ENCODE measurements at places on chromosomes 5 and 9. TPM values are rescaled to one million over a fixed set of nuclear protein-coding genes. Genes with fewer than 3 reads are reported as not detected.

GRCh38 chr9:27561685-27562084 is 11.6 kb downstream of the C9orf72 start:
- H3K4me3 ChIP-seq = no peak overlapping the region
- no peaks in the 10 kb centered on the region for H3K27me3 ChIP-seq
- no peak for DNase-seq

- DNase-seq = no peak
- H3K27ac ChIP-seq = no peak overlapping the region
- no peak overlapping the region for H3K4me3 ChIP-seq
- H3K36me3 ChIP-seq = no peaks in the 10 kb centered on the region
These were observed 272.2 kb downstream of the BNC2 start for GRCh38 chr9:16598316-16598715.

DNA sequence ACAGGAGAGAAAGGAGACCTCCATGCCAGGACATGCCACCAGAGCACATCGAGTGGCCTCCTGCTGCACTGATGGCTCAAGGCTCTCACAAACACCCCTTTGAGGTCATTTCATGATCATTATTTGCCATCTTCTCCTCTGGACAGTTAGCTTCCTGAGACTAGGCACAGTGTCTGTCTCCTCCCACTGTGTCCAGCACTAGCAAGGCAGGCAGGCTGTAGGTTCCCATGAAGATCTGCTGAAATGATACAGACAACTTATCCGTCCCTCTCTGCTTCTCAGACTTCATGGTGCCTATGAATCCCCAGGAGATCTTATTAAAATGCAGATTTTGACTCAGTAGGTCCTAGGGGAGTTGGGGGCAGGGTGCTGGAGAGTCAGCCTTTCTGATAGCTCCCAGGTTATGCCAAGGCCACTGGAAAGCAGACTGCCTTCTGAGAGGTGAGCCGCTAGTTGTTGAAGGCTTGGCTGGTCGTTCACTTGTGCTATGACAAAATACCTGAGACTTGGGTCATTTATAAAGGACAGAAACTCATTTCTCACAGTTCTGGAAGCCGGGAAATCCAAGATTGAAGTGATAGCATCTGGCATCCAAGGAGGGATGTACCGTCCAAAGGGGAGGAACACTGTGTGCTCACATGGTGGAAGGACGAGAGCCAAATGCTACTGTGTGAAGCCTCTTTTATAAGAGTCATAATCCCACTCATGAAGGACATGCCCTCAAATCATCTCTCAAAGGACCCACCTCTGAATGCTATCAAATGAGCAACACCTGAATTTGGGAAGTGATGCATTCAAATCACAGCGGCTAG is 183.4 kb downstream of the SPOCK1 start:
- H3K27me3 ChIP-seq = no peaks in the 10 kb centered on the region
- H3K4me3 ChIP-seq = no peak overlapping the region
- H3K27ac ChIP-seq = no peak overlapping the region
- peaks cover 11% of the 10 kb centered on the region for H3K4me1 ChIP-seq
- DNase-seq = no peak

DNA sequence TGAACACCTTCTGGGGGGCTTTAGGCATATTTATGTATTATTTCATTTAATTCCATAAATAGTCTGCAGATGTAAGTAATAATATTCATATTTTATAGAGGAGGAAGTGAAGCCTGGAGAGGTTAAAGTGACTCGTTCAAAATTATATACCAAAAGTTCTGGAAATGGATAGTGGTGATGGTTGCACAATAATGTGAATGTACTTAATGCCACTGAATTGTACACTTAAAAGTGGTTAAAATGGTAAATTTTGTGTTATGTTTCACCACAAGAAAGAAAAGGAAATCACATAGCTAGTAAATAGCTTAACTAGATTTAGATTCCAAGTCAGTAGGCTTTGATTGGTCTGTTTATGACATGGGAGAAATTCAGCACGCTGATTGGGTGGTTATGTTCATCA is 13.0 kb upstream of the TMEFF1 start:
- H3K27ac ChIP-seq = no peak overlapping the region
- H3K27me3 ChIP-seq = no peaks in the 10 kb centered on the region
- no peaks in the 10 kb centered on the region for H3K36me3 ChIP-seq

DNA sequence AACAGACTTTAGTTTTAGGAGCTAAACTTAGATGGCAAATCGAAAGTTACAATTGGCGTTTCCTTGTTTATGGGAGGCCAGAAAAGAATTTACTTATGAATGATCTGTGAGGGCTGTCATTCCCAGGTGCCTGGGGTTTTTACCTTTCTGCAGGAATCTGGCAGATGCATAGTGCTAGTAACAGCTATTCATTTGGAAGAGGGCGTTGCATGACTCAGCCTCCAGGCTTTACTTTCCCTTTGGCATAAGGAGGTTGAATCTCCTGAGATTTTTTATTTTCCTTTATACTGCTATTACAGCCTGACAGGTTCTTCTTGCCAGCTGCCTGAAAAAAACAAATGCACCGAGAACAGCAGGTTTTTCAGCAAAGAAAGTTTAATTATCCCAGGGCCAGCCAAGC is 30.0 kb downstream of the CARD6 start:
- H3K4me1 ChIP-seq = 0 out of 2 replicates have a peak, but pooled peaks cover 6% of the 10 kb centered on the region
- H3K36me3 ChIP-seq = no peaks in the 10 kb centered on the region
- no peaks in the 10 kb centered on the region for H3K27me3 ChIP-seq
- no peak overlapping the region for H3K27ac ChIP-seq
- peak; percentile 36 for DNase-seq
- H3K4me3 ChIP-seq = no peak overlapping the region

- H3K4me3 ChIP-seq = no peak overlapping the region
- peaks cover 17% of the 10 kb centered on the region for H3K36me3 ChIP-seq
- no peak for DNase-seq
- H3K27ac ChIP-seq = no peak overlapping the region
These were observed 40.0 kb downstream of the G3BP1 start for GRCh38 chr5:151811593-151812321.

GRCh38 chr5:88683506-88684135 is 199.4 kb downstream of the MEF2C start:
- H3K27ac ChIP-seq = no peak overlapping the region
- DNase-seq = peak; percentile 90
- H3K36me3 ChIP-seq = no peaks in the 10 kb centered on the region
- peak overlapping the region; percentile 60 for H3K4me3 ChIP-seq

- no peaks in the 10 kb centered on the region for H3K36me3 ChIP-seq
- H3K27ac ChIP-seq = no peak overlapping the region
- no peak overlapping the region for H3K4me3 ChIP-seq
These were observed 422.6 kb downstream of the EFNA5 start for GRCh38 chr5:107248066-107248695.

DNA sequence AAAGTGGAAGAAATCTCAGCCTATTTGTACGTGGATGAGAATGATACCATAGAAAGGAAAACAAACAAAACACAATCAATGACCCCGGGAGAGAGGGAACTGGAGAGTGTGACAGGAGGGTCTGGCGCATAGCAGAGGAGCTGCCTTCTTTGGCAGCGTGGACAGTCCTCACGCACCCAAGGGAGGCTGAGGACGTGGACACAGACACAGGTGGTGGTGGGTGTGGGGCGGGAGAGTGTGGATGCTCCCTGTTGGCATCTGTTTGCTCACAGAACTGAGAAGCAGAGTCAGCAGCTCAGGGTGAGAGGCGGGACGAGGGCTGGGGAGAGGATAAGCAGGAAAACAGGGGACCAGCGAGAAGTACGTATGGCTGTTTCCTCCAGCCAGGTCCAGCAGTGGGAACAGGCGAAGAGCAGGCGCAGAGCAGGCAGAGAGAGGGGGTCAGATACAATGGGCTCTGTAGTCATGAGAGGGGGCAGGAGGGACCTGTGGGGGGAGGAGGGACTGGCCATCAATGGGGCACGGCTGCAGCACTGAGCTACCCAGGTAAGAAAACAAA is 10.0 kb downstream of the CMBL start:
- H3K27me3 ChIP-seq = no peaks in the 10 kb centered on the region
- no peaks in the 10 kb centered on the region for H3K4me1 ChIP-seq
- no peaks in the 10 kb centered on the region for H3K36me3 ChIP-seq
- no peak overlapping the region for H3K4me3 ChIP-seq
- no peak overlapping the region for H3K27ac ChIP-seq

DNA sequence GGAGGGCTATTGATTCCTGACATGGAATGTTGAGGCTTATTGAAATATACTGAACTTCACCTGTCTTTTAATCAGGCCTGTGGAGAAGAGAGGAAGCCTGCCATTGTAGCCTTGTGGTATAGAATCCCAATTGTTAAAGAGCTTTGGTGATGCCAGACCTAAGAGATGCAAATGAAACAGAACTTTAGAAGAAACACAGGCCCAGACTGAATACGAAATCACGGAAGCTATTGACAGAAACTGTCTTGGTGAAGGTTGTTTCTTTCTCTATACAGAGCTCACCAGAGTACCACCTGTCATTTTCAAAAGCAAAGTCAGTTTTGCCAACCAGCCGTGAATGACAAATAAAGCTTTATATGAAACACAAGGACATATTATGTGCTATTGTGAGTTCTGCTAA is 660.3 kb downstream of the ISL1 start:
- no peak overlapping the region for H3K4me3 ChIP-seq
- H3K27ac ChIP-seq = no peak overlapping the region
- H3K36me3 ChIP-seq = no peaks in the 10 kb centered on the region
- peaks cover 12% of the 10 kb centered on the region for H3K4me1 ChIP-seq
- DNase-seq = peak; percentile 66

DNA sequence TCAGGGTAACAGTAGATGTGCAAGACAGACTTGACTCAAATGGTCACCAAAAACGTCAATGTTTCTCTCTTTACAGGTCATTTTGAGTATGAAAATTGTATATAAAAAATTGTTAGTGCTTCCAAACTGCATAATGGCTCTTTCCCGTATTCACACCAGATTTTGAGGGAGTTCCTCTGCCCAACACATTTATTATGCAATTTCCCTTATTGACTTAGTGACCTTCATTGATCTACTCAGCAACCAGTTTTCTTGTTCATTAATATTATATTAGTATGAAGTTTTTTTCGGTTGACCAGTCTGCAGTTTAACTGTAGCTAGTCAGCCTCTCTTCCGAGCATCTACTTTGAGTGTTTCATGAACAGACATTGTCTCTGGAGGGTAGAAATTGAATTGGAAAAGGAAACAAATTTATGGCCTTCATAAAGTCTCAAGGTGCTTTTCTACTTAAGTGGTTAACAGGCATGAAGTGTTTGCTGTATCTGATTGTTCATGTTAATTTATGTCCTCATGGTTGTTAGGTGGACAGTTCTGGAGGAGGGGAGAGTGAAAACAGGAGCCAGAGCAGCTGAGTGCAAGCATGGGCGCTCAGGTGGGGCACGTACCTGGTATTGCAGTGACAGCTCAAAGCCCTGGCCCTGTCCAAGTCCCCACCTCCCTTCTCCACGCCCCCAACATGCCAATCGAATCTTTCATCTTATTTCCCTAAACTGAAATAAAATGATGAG is 240.2 kb downstream of the RFK start:
- no peaks in the 10 kb centered on the region for H3K27me3 ChIP-seq
- no peak overlapping the region for H3K4me3 ChIP-seq
- no peak for DNase-seq
- no peak overlapping the region for H3K27ac ChIP-seq
- H3K4me1 ChIP-seq = peaks cover 7% of the 10 kb centered on the region

Gene TMEM171
- total RNA-seq = 1.7 TPM

Gene PKD2L2
- total RNA-seq = not detected

Gene CSF2
- not detected for total RNA-seq

Gene STPG3
- total RNA-seq = not detected

Gene HINT2
- total RNA-seq = 23.8 TPM

Gene TICAM2
- total RNA-seq = not detected

Gene PCDHGA1
- 2.2 TPM for total RNA-seq

Gene PGM5
- total RNA-seq = not detected
